CMK (cell line): ENCODE measurements at places on chromosomes 7 and 10.

DNA sequence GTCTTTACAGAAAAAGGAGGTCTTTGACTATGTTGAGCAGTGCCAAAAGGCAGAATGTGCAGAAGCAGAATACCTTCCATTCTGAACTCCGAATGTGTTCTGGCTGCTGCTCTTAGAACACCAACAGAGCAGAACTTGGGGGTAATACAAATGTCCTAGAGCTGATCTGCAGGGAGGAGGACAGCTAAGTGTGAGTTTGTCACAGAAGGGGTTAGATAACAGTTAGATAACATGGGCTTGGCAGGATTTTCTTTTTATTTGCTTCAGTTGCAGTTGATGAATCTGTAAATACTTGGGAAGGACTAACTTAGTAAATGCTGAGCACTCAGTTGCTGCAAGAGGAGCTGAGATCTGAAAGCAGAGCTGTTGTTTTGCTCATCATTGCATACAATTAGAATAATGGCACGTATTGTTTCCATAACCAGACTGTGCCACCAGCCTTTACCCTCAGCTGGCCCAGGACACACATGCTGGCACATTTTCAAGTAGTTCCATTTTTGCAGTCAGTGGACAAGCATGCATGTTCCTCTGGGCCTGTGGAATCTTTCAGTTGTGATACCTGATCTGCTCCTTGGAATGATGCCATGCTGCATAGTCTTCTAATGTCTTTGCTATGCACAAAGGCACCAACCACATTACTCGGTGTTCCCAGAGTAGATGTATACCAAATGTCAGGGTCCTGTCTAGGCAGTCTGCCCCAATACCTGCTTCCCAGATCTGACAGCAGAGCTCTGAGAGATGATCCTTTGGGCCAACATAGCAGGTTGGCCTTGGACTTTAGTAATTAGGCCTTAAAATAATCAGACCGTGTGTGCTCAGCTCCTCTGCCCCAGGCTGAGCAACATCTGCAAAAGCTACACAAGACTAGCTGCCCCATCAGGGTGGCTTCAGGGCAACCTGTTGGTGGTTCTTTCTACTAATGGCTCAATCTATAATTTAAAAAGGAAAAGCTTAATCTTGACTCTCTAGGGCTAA lies 55.7 kb downstream of the GSDME start:
- no peak for DNase-seq

GRCh38 chr7:44208085-44208484 lies 7.3 kb downstream of the YKT6 start:
- no peak for DNase-seq

DNA sequence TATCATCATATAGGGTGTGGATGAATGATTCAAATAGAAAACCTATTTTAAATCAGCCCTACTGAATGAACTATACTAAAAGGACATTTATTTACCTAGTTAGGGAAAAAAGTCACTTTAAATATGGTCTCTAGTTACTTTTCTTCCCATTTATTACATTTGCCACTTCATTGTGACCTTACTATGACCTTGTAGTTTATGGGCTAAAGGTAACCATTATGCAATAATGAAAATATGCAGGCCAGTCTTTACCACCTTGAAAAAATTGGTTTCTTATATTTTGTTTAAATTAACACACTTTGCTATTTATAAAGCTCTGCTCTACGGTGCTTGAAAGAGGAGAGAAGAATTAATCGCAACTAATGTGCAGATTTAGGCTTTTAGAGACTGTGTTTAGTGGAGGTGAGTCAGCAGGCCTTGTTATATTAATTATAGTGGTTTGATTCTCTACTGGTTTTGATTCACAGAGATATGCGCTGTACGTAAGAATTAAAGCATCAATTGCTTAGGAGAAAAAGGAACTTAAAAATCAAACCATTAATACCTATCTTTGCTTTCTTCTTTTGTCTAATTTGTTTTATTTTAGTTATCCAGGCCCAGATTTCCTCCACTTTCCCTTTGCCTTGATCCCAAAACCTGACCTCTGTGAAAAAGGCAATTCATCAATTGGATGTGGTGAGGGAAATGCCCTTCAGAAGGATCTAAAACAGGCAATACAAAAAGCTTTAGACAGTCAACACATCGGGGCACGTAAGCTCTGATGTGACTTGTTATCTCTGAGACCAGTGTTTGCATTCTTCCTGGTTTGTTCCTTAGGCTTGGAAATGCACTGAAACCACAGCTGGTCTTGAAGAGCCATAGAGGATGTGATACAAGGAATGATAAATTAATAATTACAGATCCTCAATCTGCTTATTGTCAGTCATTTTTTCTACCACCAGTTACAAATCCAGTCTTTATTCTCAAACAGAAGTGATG lies 141.2 kb upstream of the HDAC9 start:
- no peak for DNase-seq

DNA sequence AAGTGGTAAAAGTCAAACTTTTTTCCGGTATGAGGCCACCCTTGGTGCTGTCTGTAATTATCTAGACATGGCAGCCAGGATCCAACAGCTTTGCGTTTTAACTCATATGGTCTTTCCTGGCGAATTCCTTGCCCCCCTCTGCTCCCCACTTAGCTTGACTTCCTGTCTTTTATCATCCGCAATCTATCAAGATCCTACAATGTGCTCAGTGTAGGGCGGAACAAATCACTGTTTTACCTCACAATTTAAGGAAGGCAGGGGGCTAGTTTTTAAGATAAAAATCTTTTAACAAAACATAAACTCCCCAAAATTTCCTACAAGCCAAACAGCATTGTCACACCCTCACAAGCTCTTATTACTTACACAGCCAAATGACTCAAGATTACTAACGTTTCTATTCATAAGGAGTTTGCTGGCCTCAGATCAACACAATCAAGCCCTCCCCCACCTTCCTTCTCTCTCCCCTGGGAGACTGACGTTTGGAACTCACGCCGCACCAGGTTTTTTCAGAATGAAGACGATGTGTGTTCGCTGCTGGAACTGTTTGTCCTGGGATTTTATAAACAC lies 1.3 kb upstream of the CDK14 start:
- no peak for DNase-seq

- DNase-seq, result no peak
Measured at GRCh38 chr10:104681485-104681884, 40.4 kb downstream of the SORCS3 start.

DNA sequence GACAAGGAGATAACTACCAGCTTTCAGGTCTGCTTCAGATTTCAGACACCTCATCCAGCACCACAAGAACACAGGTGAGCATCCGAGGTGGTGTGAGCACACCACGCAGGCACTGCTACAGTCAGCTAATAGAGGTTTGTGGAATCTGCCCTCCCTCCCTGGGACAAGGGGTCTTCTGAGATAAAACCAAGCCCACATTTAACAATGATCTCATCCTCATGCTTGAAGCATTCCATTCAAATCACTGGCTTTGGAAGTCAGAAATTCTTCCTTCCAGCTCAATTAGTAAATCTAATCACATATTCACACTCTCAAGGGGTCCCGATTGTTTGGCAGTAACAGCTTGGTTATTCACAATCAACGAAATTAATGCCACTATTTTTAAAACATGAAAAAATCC lies 331.4 kb downstream of the ELMO1 start:
- no peak for DNase-seq

DNA sequence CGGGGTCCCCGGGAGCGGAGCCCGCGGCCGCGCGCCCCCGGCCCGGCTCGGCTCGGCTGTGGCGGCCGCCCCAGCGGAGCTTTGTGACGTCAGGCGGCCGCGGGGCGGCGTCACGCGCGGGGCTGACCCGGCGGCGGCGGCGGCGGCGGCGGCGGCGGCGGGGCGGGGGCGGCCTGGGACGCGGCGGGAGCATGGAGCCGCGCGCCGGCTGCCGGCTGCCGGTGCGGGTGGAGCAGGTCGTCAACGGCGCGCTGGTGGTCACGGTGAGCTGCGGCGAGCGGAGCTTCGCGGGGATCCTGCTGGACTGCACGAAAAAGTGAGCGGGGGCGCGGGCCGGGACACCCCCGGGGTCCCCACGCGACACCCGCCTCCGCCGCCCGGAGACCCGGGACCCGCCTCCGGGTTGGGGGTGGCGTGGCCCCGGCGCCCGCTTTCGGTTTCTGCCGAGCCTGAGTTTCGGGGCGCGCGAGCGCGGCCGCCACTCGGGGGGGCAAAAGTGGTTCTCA lies at the start of gene PWWP2B:
Gene PWWP2B, plus strand, starts transcription at position 165 of the 506 bp plus-strand sequence. Its CDS starts 27 bp downstream, at position 192.
- DNase-seq, result no peak

GRCh38 chr7:158979635-158980351 lies 123.4 kb downstream of the DYNC2I1 start:
- no peak for DNase-seq

GRCh38 chr7:107996072-107996882 lies 6.7 kb downstream of the LAMB1 start:
- no peak for DNase-seq
